H7 (cell line): ENCODE measurements at places on chromosomes 3 and 15. TPM values are rescaled to one million over a fixed set of nuclear protein-coding genes. Genes with fewer than 3 reads are reported as not detected.

The ADCY5 gene
- total RNA-seq: 2.4 and 5.1 TPM in 2 replicates

The WDR49 gene
- 0.07 and 0.35 TPM in 2 replicates for total RNA-seq

The CFAP100 gene
- 0.24 and 1.5 TPM in 2 replicates for total RNA-seq

DNA sequence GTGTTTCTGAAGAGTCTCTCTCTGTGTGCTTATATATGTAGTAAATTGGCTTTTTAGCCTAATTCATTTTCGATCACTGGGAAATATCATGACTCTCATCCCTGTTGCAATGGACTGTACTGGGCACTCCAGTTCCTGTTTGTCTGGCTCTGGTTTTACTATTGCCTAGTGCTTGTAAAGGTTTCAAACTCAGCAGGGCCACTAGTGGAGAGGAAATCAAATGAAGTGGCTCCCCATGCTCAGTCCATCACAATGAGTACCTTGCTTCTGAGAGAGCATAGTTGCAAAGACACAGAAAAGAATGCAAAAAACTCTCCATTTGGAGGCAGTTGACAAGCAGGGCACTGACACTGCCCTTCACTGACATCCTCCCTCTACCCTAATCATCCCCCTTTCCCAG is 167.8 kb downstream of the TAFA4 start:
- DNase-seq: peak; percentile 27

- DNase-seq: peak; percentile 50
Observed at GRCh38 chr15:74233851-74234597, 2.1 kb upstream of the CCDC33 start.
